ENCODE measurements at places on chromosomes 6 and 20. TPM values are rescaled to one million over a fixed set of nuclear protein-coding genes. Genes with fewer than 3 reads are reported as not detected.

GRCh38 chr20:57410398-57410920 is 19.3 kb downstream of the RBM38 start:
- DNase-seq = no peak

GRCh38 chr20:63101781-63102720 is 95.3 kb upstream of the BHLHE23 start:
- DNase-seq = peak; percentile 68

GRCh38 chr20:51444467-51444866 is 98.1 kb downstream of the NFATC2 start:
- peak; percentile 69 for DNase-seq

- peak; percentile 23 for DNase-seq
Measured at GRCh38 chr6:33683051-33683571, 28.4 kb downstream of the UQCC2 start.

- DNase-seq = no peak
Measured at GRCh38 chr6:154920495-154921200, 74.5 kb upstream of the TIAM2 start.

DNA sequence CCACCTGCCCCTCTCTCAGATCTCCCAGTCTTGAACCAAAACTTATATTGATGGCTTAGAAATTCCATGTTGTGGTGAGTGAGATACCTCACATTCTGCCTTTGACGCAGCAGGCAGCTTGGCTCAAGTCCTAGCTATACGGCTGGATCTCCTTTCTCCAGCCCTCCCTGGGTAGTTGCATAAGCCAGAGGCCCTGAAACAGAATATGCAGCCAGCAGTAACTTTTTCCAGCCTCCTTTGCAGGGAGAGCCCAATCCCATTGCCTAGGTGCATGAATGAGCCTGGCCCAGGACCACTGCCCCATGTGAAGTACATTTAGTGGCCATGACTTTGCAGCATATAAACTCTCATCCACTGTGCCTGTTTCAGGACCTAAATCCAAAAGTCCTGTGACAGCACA is 202.2 kb upstream of the CDYL start:
- peak; percentile 69 for DNase-seq

DNA sequence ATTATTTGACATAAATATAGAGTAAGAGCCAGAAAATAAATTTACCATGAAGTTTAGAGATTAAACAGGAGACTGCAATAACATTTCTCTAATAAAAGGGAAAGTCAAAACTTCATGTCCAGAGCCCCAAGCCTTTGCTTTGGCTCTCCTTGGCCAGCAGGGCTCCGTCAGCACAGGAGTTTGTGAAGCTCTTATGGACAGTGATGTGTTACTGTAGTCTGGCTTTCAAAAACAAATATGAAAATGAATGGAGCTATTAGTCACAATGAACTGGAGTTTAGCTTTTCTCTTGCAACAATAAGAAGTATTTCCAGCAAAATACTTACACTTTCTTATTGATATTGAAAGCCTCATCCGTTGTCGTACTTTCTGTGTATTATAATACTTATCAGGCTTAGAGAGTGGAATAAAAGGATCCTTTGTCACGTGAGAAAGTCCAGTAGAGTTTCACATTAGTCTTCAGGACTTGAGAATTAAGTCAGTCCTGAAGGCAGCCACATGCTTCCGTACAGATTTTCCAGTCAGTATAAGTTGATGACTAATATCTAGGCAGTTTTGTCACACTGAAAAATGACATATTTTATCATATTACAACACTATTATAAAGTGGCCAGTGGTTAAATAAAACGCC is 117.0 kb upstream of the PRL start:
- DNase-seq = peak; percentile 32

DNA sequence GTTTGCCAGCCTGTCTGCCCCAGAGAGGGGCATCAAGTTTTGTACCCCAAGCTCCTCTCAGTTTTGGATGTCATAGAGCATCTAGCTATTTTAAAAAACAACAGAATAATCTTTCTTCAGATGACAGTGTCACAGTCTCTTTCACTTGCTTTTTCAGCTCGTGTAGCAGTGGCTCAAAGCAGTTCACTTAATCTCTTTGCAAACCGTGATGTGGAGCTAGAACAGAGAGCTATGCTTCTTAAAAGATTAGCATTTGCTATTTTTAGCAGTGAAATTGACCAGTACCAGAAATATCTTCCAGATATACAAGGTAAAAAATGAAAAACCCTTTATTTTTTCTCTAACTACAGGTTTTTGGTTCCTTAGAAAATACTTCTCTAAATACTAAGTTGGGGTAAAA is 37.3 kb downstream of the PGM3 start:
- no peak for DNase-seq

DNA sequence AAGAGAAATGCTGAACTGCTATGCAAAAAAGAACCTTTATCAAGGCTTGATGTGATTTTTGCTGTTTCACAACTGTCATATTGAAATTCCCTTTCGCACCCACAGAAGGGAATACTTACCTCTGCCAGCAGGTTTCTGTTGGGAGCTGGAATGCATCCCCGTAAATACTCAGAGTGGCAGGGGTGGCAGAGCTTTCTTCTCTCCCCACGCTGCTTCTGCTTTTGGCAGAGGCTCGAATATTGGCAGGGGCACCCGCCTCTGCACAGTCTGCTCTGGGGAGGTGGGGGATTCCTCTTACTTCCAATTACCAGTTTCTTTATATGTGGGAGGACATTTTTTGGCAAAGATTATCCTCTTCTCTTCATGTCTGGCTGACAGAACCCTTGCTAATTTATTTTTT is 28.4 kb downstream of the TMEM200A start:
- DNase-seq = no peak

DNA sequence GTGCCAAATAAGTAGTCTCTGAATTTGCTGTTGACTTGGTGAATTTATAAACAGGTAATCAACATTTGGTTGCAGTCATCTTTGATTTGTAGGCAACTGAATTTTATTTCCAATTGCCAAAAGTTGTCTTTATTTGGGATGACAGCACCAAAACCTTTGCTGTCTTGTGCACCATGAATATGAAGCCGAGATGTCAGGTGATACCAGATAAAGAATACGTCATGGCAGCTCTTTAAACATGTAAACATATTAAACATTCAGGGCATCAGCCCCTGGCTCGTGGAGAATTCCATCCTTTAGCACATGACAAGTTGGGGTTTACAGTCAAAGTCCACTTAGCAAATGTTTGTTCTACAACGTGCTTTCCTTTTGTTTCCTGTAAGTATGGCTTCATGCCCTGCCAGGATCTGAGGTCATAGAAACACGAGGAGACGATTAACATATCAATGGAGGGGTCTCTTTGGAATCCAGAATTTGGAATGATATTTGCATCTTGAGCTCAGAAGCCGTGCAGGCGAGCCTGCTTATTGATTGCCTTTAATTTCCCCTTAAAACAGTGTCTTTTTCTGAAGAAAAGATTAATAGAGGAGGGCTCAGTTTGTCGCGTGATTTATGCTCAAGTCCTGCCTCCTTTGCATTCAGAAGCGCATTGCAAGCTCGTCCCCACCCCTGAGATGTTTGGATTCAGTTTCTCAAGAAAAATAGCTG is 170.2 kb upstream of the ZNF217 start:
- peak; percentile 57 for DNase-seq

DNA sequence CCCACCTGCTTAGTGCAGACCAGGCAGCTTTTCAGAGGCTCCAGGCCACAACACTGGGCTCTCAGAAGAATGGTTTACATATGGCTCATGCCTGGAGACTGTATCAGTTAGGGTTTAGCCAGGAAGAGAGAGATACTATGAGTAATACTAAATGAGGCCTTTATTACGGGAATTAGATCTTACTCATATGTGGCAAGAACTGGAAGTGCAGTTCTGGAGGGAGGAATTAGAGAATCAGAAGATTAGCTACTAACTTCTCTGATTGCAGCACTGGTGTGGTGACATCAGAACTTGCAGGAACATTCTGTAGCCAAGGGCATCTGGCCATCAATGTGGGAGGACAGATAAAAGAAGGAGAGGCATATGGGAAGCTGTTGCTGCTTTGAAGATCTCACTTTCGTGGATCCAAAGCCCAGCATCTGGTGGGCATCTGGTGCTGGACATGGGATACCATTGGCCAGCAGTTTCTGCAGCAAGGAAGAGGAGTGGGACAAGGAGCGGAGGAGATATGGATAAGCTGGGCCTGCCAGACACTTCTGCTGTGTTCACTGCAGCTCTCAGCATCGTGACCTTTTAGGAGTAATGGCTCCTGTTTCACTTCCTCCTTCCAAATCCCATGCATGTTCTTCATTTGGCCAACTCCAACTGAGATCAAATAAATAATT is 248.5 kb downstream of the BTBD3 start:
- DNase-seq = peak; percentile 57

- no peak for DNase-seq
Measured at GRCh38 chr20:49511788-49512525, 29.5 kb upstream of the KCNB1 start.

DNA sequence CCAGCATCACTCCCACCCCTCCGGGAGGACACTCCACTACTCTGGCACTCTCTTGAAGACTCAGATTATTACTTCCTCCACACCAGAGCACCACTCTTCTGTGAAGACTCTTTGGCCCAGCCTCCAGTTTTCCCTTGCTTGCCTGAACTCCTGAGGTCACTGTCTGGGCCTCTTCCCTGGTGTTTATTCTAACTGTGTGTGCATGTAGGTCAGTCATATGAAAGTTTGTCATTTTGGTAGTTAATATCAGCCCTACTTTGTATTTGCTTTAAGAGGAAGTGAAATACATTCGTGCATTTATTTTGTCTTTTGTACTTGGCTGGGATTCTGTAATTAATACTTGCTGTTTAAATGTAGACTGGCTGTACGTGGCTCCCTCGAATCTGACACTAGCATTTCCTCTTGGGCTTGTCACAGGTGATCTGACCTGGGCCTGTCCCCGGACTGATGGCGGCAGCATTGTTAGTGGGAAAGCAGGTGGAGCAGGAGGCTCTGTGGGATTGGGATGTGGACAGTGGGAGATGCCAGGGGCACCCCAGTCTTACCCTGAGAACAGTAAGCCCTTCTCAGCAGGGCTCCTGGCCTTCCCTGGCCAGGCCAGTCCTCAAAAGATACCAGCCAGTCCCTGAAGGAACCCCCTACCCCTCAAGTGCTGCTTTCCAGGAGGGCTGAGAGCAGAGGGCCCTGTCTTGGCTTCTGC is 350.5 kb downstream of the CDC5L start:
- no peak for DNase-seq

- DNase-seq = no peak
Measured at GRCh38 chr6:139172151-139172550, 37.3 kb downstream of the HECA start.

- DNase-seq = peak; percentile 38
Measured at GRCh38 chr20:8082025-8082424, 50.0 kb upstream of the PLCB1 start.

GRCh38 chr20:25323496-25324246 is 67.0 kb downstream of the ABHD12 start:
- no peak for DNase-seq

- peak; percentile 21 for DNase-seq
Measured at GRCh38 chr6:72783035-72783434, 161.2 kb downstream of the KCNQ5 start.

MAP3K5 gene
- polyA plus RNA-seq = 1.1 TPM

SYTL3 gene
- 3.8 TPM for polyA plus RNA-seq

PAX1 gene
- not detected for polyA plus RNA-seq

TRIM40 gene
- polyA plus RNA-seq = not detected

OVOL2 gene
- not detected for polyA plus RNA-seq

MAN1A1 gene
- polyA plus RNA-seq = 9.8 TPM

IL17A gene
- not detected for polyA plus RNA-seq

LSM14B gene
- polyA plus RNA-seq = 1.0 TPM

Measured in GM23248 (cell line).